Endothelial cell of umbilical vein (primary cell): ENCODE measurements at places on chromosomes 3 and 15. TPM values are rescaled to one million over a fixed set of nuclear protein-coding genes. Genes with fewer than 3 reads are reported as not detected.

GRCh38 chr15:56978898-56979662, 60.6 kb downstream of the TCF12 start:
- DNase-seq: peak; percentile 19

DNA sequence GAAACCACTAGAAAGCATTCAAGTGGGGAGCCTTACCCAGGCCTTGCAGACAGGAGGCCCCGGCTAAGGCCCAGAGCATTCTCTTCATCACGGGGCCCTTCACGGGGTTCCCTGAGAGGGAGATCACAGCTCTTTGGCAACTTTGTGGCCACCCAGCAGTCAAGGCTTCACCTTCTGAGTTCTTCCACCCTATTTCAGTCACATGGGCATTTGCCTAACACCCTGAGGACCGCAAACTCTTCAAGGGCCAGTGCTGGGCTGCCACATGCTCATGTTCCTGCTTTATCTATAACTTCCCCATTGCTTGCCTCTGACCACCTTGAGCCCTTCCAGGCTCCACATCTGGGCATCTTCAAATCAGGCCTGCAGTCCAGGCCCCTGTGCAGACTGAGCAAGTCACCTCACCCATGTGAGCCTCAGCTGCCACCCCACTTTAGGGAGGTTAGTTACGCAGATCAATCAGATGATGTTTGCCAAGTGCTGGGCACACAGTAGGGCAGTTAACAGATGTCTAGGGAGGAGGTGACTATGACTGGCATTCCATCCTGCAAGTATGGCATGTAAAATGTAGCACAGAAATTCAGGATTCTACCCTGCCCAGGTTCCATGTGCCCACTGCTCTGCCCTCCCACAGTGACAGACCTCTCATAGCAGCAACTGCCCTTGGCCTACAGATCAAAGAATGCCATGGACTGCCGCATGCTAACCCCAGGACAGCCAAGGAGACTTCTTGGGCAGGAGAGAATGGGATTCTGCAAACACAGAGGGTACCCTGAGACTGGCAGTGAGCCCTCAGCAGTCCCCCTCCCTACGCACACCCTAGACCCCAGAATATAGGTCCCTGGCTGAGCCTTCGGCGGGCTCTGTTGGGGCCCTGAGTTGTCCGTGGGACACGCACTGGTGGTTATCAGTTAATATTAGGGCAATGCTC, 37.6 kb upstream of the ZNF710 start:
- DNase-seq: no peak

GRCh38 chr3:188179006-188179966, 25.3 kb downstream of the LPP start:
- no peak for DNase-seq

GRCh38 chr3:44981220-44981619, 5.2 kb downstream of the EXOSC7 start:
- no peak for DNase-seq

DNA sequence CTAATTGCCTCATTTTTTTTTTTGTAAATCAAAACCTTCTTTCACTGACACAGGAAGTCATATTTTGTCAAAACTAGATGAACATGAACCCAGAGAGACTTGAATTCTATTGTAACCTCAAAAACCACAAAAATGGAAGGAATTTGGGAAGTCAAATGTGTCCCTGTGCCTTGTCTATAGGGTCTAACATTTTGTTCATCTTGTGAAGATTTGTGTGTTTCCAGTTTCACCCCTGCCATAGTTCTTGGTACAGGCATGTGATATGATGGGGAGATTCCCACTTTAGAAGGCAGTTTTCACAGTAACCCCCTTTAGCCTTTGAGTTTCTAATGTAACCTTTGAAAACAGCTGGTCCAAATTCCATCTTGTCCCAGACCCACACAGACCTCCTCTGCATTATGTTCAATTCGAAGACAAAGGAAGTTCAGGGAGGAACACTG, 318.5 kb upstream of the ADAMTS9 start:
- no peak for DNase-seq

DNA sequence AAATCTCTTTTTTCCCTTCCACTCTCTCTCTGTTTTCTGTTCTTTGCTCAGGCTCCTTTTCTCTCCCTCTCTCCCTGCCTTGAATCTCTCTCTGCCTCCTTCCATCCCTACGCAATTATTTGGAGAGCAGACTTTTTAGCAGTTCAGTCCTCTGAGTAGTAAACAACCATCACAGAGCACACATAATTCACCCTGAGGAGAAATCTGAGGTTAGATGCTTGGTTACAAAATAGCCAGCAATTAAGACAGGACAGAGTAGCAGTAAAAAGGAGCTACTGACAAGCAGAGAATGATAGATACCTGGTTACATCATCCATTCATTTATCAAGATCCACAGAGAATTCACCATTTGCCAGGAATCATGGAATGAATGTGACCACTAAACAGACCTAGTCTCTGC, 25.5 kb downstream of the SLC9A9 start:
- no peak for DNase-seq

- no peak for DNase-seq
These were observed 143.4 kb downstream of the EBLN2 start for GRCh38 chr3:73204841-73205240.

CACNA1D gene
- not detected in 2 replicates for total RNA-seq
